CD4-positive, alpha-beta T cell treated with Interleukin-21 for 1 hour (primary cell): ENCODE measurements at places on chromosomes 5 and 9.

DNA sequence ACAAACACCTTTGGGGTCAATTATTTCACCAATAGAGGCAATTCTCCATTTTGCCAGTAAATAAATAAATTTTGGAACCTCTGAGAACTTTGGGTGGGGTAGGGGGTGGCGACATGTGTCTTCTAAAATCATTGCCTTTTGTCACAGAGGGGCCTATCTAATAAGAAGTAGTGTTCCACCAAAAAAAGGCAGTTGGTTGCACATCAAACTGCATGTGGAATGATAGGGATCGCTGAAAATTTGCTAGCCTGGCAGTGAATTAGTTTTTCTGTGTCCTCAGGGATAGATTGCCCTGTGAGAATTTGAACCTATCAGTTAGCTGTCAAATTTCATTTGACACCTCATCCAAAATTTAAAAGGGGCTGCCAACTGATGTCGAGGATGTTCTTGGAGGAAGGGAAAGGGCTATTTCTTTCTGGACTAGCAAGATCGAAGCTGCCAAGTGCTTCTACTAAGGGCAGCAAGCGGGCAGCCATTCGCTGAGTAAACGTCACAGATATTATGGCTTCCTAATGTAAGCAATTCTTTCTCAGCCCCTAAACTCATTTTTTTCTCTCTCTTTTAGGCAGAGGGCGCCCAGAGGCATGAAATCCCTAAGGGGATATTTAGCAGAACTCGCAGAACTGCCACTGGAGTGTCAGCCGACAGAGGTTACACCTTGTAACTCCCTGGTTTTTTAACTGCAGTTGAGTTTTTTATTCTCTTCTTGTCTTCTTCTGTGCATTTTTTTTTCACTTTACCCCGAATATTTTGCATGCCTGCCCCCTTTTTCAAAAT is 2208.1 kb upstream of the WWC1 start:
- DNase-seq: no peak

GRCh38 chr5:64625678-64626077 is 64.6 kb upstream of the SHISAL2B start:
- no peak for DNase-seq

GRCh38 chr5:66213533-66213932 is 69.4 kb downstream of the SREK1 start:
- DNase-seq: no peak

- no peak for DNase-seq
Measured at GRCh38 chr5:114928644-114929462, 240.9 kb downstream of the TRIM36 start.

DNA sequence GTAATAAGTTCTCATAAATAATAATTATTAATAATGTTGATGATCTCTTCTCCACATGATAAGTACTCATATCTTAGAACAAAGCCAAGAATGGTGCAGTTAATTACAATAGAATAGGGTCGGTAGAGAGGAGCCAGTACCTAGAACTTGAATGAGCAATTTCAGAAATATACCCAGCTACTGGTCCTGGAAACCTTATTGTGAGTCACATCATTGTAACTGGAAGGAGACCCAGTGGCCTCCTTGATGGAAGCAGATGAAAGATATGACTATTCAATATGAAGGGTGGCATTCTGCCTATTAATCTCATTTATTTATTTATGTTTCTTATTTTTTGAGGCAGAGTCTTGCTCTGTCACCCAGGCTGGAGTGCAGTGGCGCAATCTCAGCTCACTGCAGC is 37.7 kb upstream of the SHOC1 start:
- DNase-seq: no peak

- no peak for DNase-seq
Measured at GRCh38 chr5:14325369-14325768, 182.2 kb downstream of the TRIO start.

GRCh38 chr5:74766418-74766848 is 484 bp downstream of the GFM2 start:
- DNase-seq: peak; percentile 48

GRCh38 chr5:175385691-175386362 is 58.2 kb downstream of the DRD1 start:
- DNase-seq: no peak

DNA sequence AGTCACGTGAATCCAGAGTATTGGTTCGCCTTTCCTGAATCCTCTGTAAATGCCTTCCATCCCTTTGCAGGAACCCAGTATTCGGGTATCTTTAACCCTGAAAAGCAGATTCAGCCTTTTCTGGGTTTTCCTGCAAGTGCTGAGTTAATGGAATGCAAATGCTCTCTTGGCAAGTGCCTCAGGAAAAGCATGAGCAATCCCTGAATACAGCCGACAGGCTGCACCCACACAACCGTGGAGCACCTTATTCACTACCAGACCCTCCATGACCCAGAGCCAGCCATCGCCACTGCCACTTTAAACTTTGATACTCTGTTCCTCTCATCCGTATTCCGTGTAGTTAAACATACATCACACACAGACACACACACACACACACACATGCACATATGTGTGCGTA is 54.4 kb downstream of the ZNF622 start:
- DNase-seq: no peak

DNA sequence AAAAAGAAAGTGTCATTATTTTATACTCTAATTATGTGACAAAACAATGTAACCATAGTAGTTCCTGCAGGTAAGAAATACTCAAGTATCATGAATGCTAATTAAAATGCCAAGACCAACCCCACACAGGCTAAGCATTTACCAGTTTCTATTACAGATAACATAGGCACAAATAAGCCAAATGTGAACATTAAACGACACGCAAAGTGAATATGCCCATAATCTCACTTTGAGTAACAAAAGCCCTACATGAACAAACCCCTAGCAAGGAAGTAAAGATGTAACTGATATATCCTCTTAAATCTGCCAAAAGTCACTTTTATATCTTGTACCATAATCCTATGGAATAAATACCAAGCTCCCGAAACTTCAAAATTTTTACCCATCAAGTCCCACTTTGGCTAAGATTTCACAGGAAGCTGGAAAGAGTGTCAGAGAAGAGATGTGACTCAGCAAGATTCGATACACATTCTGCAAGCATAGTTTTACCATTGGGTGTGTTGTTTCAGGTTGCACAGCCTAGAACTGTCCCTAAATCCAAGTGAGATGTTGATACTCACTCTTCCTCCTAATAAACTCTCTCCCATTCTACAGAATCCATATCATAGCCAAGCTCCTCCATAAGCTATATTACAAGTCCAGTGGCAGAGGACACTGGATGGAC is 28.8 kb downstream of the TRPM6 start:
- DNase-seq: no peak

- peak; percentile 17 for DNase-seq
Measured at GRCh38 chr9:135926402-135927194, 19.3 kb upstream of the CAMSAP1 start.

- DNase-seq: no peak
Measured at GRCh38 chr5:103145196-103145595, 25.1 kb downstream of the PPIP5K2 start.

GRCh38 chr5:116564312-116564711 is 10.3 kb downstream of the SEMA6A start:
- DNase-seq: no peak

GRCh38 chr9:111917201-111917600 is 20.6 kb downstream of the UGCG start:
- no peak for DNase-seq

DNA sequence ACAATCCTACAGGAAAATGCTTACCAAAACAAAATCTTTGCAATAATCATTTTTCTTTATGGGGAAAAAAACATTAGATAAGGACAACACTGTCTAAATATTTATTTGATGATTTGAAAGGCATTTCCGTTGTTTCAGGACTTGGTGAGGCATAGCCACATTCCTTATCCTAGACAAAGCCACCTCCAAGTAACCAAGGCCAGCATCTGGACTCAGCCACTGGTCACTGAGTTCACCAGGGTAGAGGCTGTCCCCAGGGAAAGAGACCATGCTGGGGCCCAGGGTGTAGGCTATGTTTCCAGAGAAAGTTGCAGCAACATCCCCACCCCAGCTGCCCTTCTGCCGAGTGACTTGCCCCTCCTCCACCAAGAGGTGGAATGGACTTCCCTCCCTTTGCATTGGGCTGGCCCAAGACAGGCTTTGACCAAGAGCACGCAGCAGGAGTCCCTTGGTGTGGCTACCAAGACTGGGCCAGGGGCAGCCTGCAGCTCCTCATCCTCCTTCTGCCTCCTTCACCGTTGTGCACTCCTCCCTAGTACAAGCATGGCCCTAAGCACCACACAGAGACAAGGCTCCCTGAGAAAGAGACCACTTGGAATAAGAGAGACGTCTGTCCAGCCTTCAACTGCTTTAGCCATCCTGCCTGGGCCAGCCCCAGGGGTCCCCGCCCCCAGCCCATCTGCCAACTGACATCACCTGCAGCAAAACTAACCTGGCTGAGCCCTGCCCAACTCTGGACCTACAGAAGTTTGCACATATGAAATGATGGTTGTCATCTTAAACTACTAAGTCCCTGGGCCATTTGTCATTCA is 68.1 kb upstream of the SPIN1 start:
- no peak for DNase-seq

DNA sequence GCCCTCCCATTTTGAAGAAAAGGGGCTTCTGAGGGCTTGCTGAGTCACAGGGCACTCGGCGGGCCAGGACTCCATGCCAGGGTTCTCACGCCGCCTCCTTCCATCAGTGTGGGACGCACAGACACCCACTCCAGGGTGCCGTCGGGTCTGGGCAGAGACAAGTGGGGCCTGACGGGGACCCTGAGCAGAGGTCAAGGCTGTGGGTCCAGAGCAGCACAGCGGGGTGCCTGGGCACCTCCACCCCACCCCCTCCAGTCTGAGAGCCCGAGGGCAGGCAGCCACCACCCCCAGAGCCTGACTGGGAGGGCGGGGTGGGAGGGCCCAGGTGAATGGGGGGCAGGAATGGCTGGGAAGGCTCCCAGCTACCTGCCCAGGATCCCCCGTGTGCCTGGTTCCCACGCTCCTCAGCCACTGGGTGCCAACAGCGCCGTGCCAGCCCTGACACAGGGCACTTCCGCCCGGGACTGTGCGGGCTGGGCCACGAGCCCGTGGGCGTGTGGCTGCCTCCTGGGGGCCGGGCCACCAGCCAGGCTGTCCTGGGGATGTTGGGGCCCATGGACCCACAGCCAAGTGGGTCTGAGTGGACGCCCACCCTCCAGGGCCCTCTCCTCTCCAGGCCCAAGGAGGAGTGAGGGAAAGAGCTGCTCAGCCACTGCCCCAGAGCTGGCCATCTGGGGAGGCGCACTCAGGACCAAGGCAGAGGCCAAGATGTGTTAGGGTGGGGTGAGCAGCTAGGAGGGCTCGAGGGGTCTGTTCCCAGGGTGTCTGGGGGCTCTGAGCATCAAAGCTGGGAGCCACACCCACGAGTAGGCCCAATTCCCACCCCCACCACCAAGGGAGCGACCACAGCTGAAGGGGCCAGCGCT is 10.1 kb upstream of the NRARP start:
- DNase-seq: no peak

DNA sequence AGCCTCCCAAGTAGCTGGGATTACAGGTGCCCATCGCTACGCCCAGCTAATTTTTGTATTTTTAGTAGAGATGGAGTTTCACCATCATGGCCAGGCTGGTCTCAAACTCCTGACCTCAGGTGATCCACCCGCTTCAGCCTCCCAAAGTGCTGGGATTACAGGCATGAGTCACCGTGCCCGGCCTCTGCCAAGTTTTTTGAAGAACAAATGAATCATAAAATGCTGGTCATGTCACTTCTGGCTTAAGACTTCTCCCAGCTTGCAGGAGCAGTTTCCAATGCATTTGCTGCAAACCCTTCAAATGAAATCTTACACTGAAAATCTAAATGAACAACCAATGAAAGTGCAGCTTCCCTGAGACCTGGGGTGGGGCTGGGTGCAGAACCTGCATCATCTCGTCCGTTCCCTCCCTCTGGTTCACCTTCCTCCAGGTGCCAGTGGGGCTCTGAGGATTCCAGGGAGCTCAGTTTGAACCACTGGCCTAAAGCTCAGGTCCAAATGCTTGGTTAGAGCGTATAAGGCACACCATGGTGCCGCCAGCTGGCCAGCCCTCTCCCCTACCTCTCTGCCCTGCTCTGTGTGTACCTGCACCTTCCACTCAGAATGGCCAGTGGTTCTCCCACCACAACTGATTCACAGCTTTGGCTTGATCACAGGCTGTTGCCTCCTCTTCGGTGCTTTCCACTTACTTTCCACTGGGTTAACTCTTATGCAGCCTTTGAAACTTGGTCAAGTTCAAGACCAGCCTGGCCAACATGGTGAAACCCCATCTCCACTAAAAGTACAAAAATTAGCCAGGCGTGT is 39.8 kb upstream of the FUBP3 start:
- no peak for DNase-seq

DNA sequence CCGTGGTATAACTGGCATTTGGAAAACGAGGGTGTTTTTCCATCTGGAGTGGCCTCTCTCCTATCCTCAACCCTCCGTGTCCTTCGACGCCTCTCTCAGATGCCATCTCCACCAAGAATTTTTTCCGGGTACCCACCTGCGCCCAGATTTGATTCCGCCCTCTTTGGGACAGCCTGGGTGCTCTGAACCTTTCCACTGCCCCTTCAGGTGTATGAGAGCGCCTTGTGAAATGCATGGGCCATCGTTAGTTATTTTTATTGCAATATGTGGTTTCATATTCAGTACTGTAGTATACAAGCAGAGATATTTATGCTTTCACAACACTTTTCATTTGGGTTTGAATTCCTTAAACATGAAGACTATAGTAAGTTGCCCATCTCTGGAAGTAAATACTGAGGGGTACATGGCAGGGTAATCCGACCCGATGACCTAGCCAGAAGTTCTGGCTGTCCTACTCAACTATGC is 78.2 kb upstream of the IFNE start:
- DNase-seq: no peak

GRCh38 chr5:53211799-53212198 is 102.2 kb upstream of the MOCS2 start:
- no peak for DNase-seq

DNA sequence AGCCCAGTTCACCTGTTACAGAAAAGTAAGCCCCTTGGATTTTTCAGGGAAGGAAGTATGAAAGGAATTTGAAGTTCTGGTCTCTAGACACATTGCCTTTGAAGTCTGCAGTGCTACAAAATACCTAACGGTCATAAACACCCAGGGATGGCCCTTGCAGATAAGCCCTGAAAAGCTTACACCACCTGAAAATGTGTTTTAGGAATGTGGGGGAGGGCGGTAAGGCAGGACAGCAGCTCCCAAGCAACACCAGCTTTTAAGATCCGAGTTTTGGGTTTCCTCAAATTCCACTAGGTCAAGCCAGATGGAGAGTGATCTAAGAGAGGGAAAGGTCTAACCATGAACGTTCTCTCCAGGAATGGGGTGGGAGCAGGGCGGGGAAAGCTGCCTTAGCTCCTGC is 114.1 kb upstream of the PANK3 start:
- no peak for DNase-seq

GRCh38 chr9:134647359-134648080 is 5.9 kb downstream of the COL5A1 start:
- no peak for DNase-seq

DNA sequence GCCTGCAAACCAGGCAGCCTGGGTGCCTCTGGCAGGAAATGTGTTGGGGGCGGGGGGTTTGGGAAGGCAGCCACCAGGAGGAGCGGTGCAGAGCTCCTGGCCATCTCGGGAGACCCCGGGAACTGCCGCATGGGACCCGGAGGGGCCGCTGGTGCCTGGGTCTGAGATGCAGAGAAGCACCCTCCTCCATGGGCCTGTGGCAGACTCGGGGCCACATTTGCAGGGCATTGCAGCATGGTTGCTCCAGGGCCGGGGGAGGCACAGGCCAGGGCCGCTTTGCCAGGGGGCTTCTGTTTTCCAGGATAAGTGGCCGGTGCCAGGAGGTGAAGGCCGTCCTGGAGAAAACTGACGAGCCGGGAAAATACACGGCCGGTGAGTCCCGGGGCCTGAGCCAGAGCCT is 1.7 kb downstream of the LCN1 start:
- DNase-seq: no peak

- no peak for DNase-seq
Measured at GRCh38 chr5:151200913-151201595, 22.8 kb downstream of the CCDC69 start.

GRCh38 chr5:134038138-134038537 is 33.4 kb upstream of the VDAC1 start:
- DNase-seq: no peak
